Activated CD8-positive, alpha-beta memory T cell treated with anti-CD3 and anti-CD28 coated beads, Interleukin-2, amount 50 U/mL, for 48 hours (primary cell): ENCODE measurements at places on chromosomes 12 and 14.

- DNase-seq = no peak
Measured at GRCh38 chr14:58873228-58873953, 235.6 kb downstream of the DACT1 start.

GRCh38 chr12:111224186-111225066 lies 144.5 kb downstream of the PHETA1 start:
- no peak for DNase-seq

DNA sequence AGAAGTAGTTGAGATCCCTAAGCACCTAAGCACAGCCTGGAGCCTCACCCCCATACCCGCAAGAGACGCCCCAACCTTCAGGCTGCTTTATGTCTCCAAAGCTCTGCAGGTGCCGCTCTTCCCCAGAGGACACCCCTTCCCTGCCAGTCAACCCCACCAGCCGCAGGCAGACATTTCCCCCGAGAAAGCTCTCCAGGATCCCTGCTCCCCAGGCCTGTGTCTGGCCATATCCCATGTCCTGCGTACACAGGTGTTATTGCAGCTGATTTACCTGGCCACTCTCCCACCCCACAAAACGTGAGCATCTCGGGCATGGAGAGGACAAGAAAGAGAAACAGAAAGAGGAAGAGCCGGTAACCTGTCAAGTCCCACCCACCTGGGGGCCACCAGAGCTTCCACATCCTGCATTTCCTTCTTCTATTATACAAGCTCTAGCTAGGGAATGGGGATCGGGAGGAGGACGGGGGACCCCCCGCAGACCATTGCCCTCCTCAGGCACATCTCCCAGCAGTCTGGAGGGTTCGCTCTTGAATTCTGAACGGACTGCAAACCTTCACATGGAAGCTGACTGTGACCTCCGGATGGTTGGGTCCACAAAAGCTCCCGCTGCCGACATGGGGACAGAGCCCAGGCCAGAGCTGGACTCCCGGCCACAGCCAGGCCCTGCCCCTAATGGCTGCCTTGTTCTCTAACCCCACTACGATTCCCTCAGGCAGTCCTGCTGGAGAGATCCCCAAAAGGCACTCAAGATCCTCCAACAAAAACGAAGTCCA lies 17.6 kb downstream of the CCDC88C start:
- no peak for DNase-seq

DNA sequence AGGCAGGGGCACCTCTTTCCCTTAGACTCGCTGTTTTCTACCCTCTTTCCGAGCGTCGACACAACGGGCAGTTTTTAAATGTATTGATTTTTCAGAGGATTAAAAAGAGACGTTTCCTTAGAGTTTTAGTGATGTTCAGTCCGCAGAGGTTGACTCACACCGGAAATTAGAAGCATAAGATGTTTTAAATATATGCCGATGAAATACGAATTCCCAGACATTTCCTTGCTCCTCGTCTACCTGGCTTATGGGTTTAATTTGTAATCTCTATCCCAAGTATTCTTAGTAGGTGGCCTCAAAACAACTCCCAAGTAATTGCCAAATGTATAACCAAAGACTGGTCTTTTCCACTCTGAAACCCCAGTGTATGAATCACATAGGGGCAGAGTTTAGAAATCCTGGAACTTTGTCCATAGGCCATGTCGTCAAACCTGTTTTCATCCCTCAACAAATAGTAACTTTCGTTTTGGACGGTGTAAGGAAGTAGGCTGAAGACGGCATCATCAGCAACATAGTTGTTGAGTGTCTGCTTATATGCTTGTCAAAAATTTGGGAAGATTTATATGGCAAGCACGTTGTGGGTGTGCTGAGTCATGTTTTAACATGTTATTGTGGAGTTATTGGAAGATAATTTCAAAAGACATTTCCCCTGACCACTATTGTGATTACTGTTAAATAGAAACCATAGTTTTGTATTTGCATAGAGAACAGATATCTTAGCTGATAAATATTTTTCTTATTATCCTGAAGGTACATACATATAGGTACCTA lies 824 bp downstream of the TBK1 start:
- no peak for DNase-seq

- DNase-seq = peak; percentile 74
Measured at GRCh38 chr12:124636138-124636978, 68.9 kb upstream of the NCOR2 start.

DNA sequence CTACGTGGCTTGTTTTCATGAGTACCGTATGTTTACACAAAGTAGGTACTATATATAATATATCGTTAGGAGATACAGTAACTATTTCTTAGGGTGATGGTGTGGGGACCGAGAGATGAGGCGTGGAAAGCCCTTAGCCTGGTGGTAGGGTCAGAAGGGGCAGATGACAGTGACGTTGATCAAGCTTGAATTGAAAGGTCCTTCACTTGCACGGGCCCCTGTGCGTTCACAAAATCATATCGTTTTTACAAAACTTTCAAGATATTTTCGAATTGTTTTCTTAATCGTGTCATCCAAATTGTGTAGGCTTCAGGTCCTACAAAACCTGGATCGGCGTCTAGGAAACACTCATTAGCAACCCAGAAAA lies 881 bp upstream of the SOS2 start:
- DNase-seq = no peak

- DNase-seq = no peak
Measured at GRCh38 chr14:104924421-104925213, at the start of gene PLD4. Gene PLD4 (plus strand): TSS chr14:104924879. CDS start chr14:104927141, 2,262 bp downstream.

DNA sequence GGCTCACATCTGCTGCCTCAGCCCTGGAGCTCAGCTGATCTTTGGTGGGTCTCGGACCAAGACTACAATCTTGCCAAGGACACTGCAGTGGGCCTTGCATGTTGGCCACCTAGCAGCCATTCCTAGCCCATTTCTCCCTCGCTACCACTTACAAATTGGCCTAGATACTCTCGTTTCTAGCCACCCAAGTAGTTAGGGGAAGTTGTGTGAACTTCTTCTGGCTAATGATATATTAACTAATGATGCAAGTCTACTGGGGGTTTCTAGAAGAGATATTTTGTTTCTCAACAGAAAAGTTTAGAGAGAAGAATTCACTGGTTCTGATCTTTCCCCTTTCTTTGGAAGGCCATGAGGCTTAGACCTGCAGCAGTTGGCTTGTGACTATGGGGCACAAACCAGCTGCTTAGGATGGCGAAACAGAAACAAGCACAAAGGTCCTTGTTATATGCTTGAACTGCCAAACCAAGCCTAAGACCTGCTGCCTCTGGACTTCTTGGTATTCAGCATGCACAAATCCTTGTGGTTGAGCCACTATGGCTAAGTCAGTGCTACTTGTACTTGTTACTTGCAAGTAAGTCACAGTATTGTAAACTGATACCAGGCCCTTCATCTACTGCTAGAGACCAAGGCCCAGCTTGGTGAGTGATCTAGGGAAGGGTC lies 30.5 kb upstream of the GPATCH2L start:
- DNase-seq = no peak

GRCh38 chr14:41875116-41875515 lies 268.4 kb downstream of the LRFN5 start:
- DNase-seq = no peak

GRCh38 chr12:95253386-95253785 lies 35.8 kb downstream of the VEZT start:
- DNase-seq = no peak

DNA sequence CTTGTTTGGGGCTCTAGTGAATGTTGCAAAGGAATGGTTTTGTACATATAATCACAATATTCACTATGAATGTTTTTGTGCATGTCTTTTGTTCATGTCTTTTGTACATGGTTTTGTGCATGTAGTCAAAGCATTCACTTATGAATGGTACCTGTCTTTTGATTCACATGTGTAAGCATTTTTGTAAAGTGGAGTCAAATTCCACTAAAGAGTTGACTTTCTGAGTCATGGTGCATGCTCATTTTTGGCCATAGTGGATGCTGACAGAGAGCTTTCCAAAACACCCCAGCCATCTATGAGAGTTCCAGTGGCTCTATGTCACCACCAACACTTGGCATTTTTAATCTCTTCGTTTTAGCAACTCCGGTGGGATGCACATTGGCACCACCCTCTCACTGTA lies 1185.9 kb upstream of the TMEM132C start:
- DNase-seq = no peak

DNA sequence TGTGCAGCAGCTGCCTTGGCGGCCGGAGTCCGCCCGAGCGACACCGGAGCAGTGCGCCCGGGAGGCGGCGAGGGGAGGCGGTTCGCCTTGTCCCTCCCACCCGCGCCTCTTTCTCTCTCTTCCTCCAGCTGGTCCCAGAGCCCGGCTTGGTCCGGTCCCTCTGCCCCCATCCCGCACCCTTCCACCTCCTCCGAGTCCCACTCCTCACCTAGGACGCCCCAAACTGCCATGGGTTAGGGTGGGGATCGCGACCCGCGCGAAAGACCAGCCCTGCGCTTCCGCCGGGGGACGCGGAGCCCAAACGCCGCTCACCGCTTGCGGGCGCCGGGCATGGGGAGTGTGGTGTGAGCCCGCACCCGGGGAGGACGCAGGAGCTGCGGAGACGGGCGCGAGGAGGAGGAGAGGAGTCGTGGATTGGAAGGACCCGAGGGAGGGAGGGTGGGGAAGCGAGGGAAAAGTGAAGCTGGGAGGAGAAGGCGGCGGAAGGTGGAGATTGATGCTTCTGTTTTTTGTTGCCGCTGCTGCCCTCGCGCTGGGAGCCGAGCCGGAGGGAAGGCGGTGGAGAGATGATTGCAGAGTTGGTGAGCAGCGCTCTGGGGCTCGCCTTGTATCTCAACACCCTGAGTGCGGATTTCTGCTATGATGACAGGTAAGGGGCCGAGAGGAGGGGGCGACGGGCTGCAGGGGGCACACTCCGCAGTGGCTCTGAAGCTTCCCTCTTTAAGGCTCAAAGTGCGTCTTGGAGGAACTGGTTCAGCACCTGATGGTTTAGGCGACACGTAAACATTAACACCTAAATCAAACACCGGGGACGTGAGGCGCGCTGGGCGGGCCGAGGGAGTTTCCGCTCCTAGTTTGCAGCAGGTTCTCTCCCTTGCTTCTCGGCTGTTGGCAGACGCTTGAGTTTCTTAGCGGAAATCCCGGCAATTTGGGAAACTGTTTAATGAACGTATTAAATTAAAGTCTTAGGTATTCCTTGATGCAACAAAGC lies 610 bp downstream of the TMTC2 start:
- DNase-seq = peak; percentile 73

DNA sequence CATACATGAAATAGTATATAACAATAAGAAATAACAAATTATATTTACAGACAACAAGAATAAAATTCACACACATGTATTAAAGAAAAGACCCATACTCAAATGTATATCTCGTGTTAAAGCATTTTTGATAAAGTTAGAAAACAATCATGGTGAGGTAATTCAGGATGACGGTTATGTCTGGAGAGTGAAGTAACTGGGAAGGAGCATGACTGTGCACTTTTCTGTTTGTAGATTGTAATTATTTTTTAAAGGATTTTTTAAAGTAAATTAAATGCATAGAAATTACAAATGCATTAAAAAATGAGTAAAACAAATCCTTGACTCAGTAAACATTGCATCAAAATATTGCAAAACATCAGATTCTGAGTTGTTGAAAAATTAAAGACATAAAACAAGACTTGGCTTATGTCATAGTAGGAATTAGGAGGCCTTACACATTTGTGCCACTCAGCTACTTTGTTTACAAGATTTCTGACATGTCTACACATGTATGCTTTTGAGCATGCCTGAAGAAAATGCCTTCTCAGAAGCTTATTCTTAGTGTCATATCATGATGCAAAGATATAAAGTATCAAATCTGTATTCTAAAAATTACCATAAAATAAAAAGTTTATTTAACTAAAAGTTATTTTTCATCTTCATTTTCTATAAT lies 1325.1 kb downstream of the SLC16A7 start:
- no peak for DNase-seq

- DNase-seq = no peak
Measured at GRCh38 chr12:10528174-10528953, 22.7 kb downstream of the EIF2S3B start.

- no peak for DNase-seq
Measured at GRCh38 chr12:112595410-112595809, 176.7 kb downstream of the PTPN11 start.

GRCh38 chr12:67256649-67257048 lies 12.5 kb upstream of the CAND1 start:
- DNase-seq = no peak

DNA sequence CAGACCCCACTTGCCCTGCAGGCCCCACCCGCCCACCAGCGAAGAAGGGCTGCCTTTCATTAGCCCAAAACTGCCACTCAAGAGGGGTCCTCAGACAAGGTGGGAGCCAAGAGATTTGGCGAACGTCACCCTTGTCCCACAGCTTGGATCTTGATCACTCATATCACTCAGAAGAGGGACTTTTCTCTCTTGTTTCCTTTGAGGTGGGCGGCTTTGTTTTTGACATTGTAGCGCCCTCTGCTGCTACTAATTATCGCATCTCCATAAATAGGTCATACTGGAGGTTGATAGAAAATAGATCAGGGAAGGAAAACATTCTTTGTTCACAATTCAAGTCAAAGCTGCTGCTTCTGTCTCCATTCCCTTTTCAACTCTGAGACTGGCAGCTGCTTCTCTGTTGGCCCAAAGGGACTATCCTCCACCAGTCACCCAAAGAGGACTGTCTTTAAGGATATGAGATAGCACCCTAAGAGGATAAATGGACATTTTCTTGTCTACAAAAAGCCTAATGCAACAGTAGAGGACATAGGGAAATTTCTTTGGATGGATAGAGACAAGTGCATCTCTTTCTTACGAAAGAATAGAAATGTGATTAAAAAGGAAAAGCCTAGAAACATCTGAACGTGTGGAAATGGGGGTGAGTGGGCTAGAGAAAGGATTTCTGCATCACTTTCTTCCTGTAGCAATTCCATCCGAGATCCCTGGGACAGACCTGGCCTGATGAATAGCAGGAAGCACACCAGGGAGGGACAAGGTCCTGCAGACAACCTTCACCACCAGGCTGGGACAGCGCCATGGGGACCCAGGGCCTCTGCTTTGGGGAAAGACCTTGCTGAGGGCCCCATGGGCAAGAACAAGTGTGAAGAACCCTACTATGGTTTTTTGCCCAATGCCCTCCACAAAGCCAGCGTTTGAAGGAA lies 115.8 kb downstream of the DAD1 start:
- no peak for DNase-seq

GRCh38 chr14:27134200-27134599 lies 536.4 kb upstream of the NOVA1 start:
- DNase-seq = no peak

- no peak for DNase-seq
Measured at GRCh38 chr12:67220065-67220464, 49.1 kb upstream of the CAND1 start.

DNA sequence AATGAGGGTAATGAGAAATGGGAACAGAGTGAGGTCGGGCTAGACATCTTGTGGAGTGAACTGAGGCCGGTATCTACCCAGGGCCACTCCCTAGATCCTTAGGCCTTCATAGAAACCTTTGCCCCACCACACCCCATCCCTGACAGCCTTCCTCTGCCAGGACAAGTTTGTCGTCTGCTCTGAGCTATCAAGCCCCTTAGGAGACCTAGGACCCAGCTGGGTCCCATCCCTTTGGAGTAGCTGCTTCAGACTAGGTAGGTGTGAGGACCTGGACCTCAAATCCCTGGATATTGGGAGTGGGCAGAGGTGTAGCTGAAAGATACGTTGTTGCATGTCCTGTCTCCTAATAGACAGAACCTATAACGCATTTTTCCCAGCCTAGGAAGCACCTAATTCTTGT lies at the start of gene TMEM253:
TMEM253 (plus strand) TSS at position 136 of the 400 bp plus-strand sequence. CDS start 278 bp downstream, outside the sequence.
- DNase-seq = no peak
